DMS79 treated with DMSO at 0.1 percent for 48 hours (cell line): ENCODE measurements at places on chromosomes 6 and 20.
A peak's percentile ranks its signal among the peaks of the same experiment; 100 is the strongest.

DNA sequence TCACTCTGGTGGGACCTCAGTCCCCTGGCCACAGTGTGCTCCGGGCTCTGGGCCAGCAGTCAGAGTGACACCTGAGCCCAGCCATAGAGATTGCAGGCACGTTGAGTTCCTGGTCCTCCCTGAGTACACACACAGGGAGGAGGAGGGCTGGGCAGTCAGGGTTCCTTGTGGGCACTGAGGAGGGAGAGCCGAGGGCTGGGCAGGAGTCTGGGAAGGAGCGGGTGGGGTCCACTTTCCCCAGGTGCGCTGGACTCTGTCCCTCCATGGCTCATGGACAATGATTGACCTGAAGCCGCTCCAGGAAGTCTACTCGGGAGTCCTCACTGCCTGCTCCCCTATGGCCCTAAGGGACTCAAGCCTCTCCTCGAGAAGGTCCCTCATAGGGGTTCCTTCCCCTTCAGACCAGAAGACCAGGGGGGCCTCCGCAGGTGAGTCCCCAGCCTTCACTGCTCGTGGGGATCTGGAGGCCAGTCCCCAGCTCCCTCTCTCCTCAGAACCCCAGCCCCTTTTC is 1.1 kb downstream of the SLC44A4 start:
- peak; percentile 41 for DNase-seq

- DNase-seq = no peak
Measured at GRCh38 chr6:111549168-111549567, 56.5 kb downstream of the TRAF3IP2 start.

DNA sequence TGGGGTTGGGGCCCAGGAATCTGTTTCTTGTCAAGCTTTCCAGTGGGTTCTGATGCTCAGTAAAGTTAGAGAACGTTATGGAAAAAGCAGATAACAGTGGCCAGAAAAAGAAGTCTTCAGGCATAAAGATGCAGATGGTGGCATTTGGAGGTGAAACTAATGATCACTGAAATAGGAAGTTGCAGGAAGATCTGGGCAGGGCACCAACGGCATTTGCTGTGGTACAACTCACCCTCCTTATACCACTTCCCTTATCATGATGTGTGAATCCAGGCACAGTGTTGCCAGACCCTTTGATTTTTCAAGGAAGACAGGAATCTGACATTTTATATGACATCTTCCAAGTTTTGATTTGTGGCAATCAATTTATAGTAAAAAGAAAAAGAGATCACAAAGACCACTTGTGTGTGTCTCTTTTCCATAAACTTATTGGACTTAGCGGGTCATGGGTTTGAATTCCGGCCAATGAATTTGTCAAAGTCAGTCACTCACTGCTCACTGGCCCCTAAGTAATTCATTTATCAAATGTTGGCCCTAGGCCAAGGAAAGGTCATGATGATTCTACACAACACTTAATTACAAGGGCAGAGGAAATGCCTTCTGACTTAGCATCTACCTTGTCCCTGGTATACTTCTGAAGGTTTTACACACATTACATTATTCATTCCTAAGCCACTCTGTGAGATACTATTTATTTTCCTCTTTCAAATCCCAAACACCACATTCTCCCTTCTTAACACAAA is 37.6 kb downstream of the LAMP5 start:
- no peak for DNase-seq

GRCh38 chr6:81909981-81910900 is 157.8 kb upstream of the TENT5A start:
- no peak for DNase-seq

- DNase-seq = no peak
Measured at GRCh38 chr6:159416891-159417560, 247.8 kb downstream of the FNDC1 start.

DNA sequence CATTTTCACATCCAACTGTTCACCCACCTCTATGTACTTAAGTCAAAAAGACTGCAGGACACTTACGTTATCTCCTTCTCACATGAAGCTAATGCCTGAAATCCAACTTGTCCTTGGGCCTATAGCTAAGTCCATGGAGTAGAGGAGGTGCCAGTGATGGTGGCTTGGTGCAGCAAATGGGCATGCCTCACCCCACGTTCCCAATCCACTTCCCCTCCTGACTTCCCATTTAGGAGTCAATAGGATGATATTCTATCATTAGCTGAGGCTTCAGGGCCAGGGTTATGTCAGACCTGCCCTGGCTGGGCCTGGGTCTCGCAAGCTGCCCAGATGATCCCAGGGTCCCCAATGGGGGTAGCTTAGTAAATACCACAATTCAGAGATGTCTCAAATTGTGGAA is 410.4 kb downstream of the MAFB start:
- DNase-seq = no peak

GRCh38 chr6:157813750-157814455 is 9.1 kb upstream of the SNX9 start:
- no peak for DNase-seq
